ENCODE measurements at places on chromosomes 16 and 17.

- no peak for DNase-seq
These were observed 101.3 kb upstream of the C17orf78 start for GRCh38 chr17:37274461-37274860.

- DNase-seq, result no peak
These were observed 31.3 kb downstream of the METRNL start for GRCh38 chr17:83110735-83111134.

- no peak for DNase-seq
These were observed 32.6 kb downstream of the CNTNAP4 start for GRCh38 chr16:76309639-76310335.

DNA sequence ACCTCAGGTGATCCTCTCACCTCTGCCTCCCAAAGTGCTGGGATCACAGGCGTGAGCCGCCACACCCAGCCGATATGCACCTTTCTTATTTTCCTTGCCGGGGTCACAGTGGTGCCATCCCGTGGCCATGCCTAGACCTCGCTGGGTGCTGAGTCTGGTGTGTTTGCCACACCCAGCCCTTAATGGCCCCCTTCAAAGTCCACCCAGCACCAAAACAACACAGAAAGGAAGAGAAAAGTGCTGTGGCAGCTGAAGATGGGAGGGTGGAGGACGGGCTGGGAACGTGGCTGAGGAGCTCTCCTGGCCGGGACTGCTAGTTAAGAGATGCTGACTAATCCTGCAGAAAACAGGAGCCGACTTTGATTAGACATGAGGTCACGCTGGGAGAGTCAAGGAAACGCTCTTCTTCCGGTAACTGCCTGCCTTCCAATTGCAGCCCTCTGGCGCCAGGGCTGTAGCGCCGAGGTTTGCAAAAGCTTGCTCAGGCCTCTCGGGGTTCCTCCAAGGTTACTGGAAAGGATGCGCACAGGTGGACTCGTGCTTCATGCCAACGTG is 10.9 kb downstream of the SLC43A2 start:
- no peak for DNase-seq

- no peak for DNase-seq
These were observed 1.6 kb downstream of the ACLY start for GRCh38 chr17:41917192-41917591.

DNA sequence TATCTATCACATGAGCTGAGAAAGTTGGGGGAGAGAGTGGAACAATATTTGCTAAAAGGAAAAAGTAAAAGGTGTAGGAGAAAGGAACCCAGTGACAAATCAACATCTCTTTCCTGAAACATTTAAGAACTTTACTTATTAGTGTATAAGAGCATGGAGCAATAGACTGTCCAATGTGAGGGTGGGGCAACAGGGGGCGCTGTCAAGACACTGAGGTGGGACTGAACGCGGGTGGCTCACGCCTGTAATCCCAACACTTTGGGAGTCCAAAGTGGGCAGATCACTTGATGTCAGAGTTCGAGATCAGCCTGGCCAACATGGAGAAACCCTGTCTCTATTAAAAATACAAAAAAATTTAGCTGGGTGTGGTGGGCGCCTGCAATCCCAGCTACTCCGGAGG is 21.2 kb downstream of the PCTP start:
- DNase-seq, result no peak

DNA sequence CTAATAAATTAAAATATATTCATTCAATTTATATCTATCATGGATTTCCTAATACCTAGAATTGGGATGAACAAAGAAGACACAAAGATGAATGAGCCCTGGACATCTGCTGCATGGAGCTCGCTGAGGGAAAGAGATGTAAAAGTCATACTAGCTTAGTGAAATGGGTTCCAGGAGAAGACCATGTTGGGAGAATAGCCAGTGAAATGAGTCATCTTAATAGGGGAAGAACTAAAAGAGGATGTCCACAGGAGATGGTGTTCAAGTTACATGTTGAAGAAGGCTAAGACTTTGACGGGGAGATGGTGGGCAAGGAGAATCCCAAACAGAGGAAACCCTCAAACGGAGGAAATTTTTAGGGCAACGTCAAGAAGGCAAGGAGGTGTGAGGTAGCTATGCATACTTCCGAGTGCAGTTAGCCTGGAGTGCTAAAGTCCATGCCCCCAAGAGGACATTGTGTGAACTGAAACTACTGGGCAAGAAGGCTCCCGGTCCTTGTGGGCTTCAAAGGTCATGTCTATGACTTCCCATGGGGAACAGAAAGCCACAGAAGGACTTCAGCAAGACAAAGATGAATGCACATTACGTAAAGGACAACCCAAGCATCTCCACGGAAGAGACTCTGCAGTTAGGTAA is 220.5 kb upstream of the CDH11 start:
- no peak for DNase-seq

GRCh38 chr16:30740364-30741251 is 7.6 kb upstream of the PHKG2 start:
- peak; percentile 69 for DNase-seq

GRCh38 chr16:53775821-53776431 is 72.0 kb downstream of the FTO start:
- DNase-seq, result peak; percentile 23

GRCh38 chr16:78694414-78694813 is 595.0 kb downstream of the WWOX start:
- DNase-seq, result no peak

- no peak for DNase-seq
These were observed 163.9 kb downstream of the ZFHX3 start for GRCh38 chr16:72884037-72884436.

DNA sequence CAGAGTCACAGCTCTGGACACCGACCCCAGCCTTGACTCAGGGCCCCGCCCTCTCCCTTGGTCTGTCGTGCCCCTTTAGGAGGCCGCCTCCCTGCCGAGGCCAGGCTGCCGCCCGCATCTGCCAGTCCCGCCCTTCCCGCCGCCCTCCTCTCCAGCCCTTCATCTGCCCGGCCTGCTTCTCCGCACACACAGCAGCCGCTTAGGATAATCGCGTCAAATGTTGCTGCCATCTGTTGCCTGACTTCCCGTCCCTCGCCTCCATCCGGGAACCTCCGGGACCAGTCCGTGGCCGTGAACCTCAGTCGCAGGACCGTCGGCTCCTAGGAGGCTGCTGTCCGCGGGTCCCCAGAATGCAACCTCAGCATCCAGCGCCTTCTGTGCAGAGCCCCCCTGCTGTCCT is 11.9 kb downstream of the GSE1 start:
- no peak for DNase-seq

DNA sequence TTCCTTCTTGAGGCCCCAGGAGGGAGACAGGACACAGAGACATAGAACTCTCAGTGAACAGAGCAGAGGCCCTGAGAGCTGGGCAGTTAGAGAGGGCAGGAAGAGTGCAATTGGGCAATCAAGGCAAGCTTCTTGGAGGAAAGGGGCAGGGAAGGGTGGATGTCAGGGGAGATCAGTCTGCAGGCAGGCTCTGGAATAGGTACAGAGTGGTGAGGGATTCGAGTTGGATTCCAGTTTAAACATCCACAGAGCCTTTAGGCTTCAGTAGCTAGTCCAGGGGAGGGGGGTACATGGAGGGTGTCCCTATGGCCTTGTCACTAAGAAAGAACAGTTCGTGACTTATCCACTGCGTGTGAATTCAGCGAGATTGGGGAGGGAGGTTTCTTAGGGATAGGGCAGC is 2.0 kb downstream of the PYY start:
- DNase-seq, result no peak
